COR-L47 (cell line): ENCODE measurements at places on chromosomes 11 and 22.

GRCh38 chr22:47816121-47816862 is 1053.8 kb downstream of the TBC1D22A start:
- no peak for DNase-seq

DNA sequence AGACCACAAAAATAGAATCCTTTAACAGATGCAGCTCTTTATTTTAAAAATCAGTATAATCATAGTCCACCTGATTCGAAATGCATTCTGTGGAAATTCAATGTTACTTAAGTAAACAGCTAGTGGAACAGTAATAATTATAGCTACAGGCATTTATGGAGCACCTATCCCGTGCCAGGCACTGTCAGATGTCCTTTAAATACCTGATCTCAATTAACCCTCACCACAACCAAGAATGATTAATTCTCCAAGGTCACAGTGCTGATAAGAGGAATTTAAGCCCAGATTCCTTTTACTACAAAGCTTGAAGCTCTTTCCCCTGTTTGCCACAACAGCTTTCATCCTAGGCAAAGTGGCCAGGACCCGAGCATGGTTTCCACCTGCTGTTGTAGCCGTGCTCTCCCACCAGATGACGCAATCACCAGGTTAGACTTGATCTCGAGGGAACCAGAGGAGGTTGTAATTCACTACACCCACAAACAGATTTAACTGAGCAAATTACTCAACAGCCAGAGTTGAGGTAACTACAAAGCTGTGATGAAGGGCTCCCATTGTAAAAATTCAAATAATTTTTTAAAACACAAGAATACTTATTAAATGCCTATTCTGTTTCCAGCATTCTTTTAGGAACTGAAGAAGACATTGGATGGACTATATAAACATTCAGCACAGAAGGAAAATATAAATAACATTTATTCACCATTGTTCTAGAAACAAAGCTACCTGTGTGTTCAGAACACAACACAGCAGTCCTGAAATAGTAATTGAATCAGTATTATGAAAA is 10.3 kb downstream of the PRDM10 start:
- peak; percentile 60 for DNase-seq

DNA sequence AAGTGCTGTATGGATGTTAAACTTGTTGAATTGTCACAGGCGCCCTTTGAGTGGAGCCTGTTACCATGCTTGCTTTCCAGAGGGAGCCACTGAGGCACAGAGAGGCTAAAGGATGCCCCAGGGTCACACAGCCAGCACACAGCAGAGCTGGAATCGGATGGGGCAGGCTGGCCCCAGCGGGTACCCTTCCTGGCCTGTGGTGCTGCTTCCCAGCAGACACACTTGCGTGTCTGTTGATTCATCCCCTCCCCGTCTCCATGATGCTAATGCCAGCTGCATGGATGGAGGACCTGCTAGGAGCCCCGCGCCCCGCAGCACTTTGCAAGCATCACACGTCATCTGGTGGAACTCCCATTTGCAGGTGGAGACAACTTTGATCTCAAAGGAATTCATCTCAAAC is 52.4 kb upstream of the SHISAL1 start:
- no peak for DNase-seq

DNA sequence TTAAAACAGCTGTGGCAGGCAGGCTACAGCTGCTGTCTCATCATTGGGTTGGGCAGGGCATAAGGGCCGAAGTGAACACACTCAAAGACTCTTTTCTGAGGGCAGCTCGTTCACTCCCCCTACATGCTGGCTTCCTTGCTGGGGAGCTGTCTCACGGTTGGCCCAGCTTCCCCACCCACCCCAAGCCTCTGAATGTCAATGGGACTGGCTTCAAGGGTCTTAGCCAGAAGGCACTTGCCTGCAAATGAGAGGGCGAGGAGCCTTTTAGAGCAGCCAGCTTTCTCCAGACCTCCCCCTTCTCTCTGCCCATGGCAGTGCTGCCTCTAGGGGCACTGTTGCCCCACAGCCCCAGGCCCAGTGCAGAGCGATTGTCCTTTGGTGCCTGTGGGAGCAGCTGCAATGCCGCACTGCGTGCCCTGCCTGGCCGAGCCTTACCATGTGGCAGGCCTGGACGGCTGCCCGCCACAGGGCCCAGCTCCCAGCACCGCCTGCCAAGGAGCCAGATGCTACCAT is 94.7 kb upstream of the RASSF10 start:
- DNase-seq = no peak

DNA sequence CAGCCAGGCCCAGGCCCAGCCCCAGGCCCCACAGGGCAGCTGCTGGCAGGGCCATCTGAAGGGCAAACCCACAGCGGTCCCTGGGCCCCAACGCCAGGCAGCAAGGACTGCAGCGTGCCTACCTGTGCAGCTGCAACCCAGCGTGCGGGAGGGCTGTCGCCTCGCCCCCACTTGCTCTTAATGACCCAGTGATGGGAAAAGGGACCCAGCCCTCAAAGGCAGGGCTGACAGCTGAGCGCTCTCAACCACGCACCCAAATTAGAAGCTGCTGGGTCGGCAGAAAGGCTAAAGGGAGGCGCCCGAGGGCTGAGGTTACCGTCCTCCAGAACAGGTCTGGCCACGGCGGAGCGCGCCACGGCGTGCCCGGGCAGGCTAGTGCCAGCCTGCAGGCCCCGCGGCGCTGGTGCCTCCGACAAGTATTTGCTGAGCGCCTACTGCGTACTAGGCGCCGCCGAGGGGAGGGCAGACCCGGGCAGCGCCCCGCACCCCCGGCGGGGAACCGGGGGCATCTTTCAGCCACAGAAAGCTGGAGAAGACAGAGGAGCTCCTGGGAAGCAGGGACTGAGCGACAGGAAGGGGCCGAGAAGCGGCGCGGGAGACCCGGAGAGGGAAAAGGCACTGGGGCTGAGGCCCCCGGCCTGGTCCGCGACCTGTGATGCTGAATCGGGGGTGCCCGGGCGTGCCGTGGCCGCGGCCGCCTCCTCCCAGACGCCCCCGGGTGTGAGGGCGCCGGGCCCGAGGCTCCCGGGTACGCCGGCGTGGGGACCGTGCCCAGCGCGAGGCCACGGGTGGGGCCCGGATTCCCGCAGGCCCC is 773 bp downstream of the HRAS start:
- DNase-seq = peak; percentile 30

GRCh38 chr11:118878163-118878563 is 5.5 kb upstream of the CXCR5 start:
- no peak for DNase-seq

- DNase-seq = no peak
These were observed 107.1 kb upstream of the RASSF10 start for GRCh38 chr11:12901874-12902481.

DNA sequence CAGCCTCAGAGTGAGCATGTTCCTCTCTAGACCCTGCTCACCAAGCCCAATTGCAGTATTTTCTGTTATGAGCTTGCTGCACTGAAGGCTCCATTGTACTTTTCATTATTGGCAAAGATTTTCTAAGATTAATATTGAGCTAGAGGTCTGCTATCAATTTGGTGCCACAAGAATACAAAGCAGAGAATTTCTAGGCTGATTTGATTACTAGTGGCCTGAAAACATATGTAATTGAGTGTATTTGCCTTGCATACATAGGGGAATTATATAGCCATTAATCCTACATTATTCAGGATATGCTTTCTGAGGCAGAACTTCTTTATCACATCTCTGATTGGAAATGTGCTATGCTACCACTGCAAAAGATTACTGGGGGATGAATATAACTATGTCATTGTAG is 322.9 kb upstream of the ZC3H12C start:
- DNase-seq = no peak

DNA sequence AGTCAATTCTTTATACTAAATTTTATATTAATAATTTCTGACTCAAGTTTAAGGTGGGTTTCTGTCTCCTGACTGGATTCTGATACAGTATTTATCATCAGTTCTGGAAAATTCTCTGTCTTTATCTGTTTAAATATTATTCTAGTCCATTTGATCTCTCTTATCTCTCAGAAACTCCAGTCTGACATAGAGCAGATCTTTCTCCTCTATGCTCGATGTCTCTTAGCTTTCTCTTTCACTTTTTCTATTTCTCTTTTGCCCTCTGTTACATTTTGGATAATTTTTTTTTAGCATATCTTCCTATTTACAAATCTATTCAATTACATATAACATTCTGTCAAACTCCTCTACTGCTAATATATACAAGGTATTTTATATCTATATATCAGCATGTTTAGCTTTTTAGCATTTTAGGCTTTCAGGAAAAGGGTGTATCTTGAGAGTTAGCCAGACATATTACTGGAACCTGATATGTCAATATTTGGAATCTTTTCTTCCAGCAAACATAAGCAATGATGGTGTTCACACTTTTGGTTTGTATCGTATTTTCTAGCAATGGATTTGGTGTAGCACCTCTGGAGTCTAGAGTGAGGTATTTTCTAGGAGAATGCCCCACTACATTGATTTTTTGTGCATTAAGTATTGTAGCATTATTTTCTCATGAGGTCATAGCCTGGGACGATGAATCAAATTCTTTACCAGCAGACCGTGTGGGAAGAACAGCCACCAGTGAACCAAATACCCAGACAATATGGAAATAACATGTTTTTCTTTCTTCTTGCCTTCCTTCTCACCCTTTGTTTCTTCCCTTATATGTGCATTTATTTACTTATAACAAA is 4.1 kb upstream of the NNMT start:
- no peak for DNase-seq

GRCh38 chr22:24982301-24983056 is 30.0 kb downstream of the KIAA1671 start:
- no peak for DNase-seq

GRCh38 chr22:29867260-29867659 is 15.7 kb upstream of the MTMR3 start:
- DNase-seq = no peak

DNA sequence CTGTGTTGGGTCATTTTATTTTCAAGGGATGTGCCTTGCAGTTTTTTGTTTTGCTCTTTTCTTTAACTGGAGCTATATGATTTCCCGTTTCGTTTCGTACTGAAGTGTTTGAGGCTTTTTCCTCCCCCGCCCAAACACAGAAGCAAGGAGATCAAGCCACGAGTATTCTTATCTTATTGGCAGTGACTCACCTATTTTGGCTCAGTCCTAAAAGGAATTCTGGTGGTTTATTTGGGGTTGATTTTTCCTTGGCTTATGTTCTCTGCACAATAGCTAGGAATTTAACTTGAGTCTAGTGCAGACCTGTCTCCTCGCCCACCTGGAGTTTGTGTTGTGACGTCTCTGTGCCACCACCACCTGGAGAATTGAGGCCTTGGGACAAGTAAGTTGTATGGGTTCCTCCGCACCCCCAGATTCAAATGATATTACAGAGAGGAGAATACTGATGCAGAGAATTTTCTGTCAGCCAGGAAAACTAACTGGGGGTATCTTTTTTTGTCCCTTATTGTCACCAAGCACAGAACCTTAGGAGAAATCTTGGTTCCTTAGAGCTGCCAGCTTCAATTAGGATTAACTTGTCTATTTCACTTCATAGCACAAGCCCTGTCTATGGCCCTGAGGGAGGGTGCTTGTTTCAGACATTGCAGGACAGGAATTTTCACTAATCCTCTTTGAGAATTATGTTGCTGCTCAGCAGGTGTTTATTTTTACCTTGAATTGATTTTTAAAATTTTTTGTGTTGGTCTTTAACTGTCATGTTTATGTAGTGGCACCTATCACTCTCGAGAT is 90.4 kb upstream of the BIRC3 start:
- DNase-seq = no peak

DNA sequence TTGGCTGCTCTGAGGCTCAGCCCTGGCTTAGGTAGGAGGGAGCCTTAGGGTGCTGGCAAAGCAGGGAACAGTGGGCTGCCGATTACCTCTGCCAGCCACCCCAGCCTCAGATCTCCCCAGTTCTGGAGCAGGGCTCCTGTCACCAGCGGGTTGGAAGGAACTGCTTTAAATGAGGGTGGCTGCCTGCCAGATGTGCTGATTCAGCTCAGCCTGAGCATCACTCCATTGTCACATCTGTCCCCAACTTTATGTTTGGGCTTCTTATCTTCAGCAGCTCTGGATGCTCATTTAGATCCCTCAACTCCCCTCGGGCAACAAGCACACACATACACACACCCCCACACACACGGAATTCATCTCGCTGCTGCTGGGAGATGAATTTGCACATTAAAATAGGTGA is 16.9 kb upstream of the ANKK1 start:
- no peak for DNase-seq

GRCh38 chr11:1126935-1127663 is 30.7 kb upstream of the MUC5AC start:
- no peak for DNase-seq

- DNase-seq = no peak
These were observed 6.2 kb downstream of the TANGO2 start for GRCh38 chr22:20026996-20027601.

GRCh38 chr11:94925422-94926270 is 47.7 kb downstream of the CWC15 start:
- DNase-seq = no peak

GRCh38 chr22:48799227-48799970 is 1028.3 kb downstream of the BRD1 start:
- no peak for DNase-seq

- DNase-seq = no peak
These were observed 128.5 kb downstream of the CD44 start for GRCh38 chr11:35267504-35267903.
